Effector memory CD4-positive, alpha-beta T cell (primary cell): ENCODE measurements at places on chromosomes 2 and 18.
A peak's percentile ranks its signal among the peaks of the same experiment; 100 is the strongest.

DNA sequence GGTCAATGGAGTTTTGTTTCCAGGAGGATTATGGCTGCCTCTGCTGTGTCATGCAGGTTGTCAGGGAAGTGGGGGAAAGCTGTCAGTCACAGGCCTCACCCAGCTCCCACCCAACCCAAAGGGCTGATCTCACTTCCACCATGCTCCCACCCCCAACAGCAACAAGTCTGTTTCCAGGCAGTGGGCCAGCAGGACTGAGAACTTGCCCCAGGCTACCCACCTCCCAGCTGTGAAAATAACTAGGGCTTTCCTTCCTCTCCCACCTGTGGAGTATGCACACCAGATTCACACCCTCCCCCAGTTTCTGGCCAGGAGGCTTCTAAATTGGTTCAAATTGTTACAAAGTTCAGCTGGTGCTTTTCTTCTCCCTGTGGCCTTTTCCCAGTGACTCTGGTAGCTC, 95.6 kb upstream of the ACVR1 start:
- no peak for DNase-seq

DNA sequence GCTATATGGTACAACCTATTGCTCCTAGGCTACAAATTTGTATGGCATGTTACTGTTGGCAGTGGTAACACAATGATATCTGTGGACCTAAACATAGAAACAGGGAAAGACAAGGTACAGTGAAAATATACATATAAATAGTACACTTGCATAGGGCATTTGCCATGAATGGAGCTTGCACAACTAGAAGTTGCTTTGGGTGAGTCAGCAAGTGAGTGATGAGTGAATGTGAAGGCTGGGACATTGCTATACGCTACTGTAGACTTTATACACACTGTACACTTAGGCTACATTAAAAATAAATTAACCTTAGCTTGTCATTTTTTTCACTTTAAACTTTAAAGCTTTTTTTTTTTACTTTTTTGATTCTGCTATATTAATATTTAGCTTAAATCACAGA, 500.0 kb upstream of the SETBP1 start:
- no peak for DNase-seq

DNA sequence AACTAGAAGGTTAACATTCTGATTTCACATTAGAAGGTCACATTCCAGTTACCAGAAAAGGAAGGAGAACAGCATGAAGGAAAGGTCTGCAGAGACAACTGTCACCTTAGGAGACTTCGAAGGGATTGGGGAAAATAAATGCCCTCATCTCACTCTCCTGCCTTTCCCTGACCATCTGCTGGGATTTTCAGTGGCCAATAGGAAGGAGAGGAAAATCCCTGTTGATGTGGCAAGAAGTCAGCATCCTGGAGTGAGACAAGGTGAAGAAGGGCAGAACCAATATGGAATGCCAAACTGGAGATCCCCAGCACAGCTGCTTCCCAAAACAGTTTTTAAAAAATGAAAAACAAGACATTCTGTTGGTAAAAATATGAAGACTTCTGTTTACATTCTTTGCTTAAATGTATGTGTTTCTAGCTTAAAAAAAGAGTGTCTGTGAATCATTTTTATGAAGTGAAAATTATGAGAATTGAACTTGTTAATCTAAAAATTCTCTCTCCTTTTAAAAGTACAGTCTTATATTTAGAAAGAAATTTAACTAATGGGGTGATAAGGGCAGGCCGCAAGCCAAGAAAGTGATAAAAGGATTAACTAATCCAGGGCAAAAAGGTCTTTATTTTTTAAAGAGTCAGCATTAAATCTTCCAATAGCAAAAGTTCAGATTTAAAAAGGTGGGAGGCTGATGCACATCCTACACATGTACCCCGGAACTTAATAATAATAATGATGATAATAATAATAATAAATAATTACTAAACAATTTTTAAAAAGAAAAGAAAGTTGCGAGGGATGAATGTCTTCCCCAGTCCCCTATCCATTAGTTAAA, 160.6 kb upstream of the DOK6 start:
- DNase-seq, result no peak

- DNase-seq, result no peak
These were observed 316.2 kb downstream of the EPHA4 start for GRCh38 chr2:221255862-221256261.

DNA sequence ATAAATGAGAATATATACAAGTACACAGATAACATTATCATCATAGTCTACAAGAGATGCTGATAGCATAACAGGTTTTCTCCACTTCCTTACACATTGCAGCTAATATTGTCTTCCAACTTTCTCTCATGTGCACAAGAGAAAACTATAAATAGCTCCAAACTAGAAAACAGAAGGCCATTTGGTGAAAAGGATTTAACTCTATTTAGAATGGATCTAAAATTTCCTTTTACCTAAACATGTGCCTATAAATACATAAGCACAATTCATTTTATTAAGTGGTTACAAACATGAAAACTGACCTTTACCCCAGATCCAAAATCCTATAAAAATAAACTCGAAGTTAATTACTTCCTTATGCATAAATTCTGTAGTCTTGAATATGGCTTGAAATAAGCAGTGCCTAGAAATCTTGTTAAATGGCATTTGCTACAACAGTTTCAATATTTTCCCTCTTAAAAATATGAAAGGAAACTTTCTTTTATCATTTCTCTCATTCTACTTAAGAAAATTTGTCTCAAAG, 41.6 kb downstream of the SLC25A12 start:
- DNase-seq, result no peak

DNA sequence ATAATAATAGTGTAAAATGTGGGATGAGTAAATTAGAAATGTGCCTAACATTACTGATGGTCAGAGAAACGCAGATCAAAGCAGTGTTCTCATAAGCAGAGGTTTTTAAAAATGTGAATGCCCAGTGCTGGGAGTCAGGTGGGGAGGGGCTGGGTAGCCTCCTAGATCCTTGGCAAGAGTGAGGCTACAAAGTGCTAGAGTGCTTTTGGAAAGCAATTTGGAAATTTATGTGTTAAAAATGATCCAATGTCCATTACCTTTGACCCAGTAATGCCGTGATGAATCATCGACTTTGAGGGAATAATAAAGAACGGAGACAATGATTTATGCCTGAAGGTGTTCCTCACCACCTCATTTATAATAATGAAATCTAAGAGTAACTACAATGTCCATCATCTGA, 44.9 kb upstream of the TWIST2 start:
- DNase-seq, result no peak

DNA sequence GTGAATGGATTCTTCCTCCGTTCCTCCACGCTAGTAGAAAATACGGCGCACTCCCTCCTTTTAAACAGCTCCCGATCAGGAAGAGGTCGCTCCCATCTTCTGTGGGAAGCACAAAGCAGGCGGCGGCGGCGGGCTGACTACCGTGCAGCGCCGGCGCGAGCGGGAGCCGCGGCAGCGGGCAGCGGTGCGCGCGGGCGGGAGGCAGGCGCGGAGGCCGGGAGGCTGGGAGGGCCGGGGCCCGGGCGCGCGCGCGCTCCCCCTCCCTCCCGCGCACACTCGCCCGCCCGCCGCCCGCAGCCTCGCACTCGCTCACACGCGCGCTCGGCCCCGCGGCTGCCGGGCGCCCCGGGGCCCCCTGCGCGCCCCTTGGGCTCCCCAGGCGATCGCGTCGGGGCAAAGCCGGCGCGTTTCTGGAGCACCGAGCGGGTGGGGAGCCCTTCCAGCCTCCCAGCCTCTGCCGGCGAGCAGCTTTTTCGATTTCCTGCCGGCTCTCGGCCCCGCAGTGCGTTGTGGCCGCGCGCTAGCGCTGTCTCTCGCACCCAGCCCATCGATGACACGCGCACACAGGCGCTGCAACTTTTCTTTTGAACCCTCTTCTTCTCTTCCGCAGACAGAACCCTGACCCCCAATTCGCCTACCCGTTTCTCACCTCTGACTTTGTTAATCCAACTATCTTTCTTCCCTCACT, at the start of gene SLC8A1:
SLC8A1 (minus strand) TSS at position 173 of the 688 bp plus-strand sequence.
- DNase-seq, result no peak

DNA sequence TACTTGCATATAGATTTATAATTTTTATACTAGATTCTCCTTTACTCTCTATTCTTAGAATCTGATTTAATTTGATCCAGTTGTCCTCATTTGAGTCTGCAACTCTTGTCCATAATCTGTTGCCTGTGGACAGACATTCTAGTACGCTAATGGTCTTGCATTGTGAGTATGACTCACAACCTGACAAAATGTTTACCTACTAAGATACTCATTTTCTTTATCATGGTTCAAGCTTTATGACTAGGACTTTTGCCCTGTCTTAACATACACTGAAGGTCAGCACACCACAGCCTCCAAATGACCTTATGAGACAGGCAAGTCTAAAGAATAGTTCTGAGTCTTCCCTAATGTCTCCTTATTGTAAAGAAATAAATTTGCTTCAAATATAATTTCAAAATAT, 142.3 kb upstream of the CDH7 start:
- no peak for DNase-seq

DNA sequence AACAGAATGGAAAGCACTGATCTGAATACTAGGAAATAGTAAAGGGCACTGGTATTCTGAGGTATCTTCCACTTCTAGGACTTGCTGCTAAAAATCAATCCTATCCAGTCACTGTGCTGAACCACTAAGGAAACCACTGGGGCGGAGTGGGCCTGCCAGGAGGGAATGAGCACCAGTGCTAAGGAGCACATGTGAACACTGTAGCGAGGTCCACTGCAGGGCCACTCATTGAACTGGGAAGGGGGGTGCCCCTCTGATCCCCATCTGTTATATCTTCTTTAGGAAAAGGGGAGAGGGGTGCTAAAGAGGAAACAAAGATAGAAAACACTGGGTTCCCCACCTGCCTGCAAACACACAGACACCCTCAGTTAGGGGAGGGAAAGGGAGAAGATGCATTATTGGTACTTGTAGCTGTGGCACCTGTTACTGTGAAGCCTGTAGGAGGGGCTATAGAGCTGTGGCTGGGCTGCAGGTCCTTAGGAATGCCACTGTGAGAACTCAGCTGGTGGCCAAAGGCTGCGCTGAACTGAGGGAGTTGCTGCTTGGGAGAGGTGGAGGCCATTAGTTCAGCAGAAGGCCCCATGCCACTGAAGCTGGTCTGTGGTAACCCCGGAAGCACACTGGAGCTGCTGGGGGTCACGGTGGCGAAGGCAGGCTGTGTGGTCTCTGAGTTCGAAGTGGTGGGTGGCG, 81.8 kb downstream of the INO80D start:
- DNase-seq, result no peak

DNA sequence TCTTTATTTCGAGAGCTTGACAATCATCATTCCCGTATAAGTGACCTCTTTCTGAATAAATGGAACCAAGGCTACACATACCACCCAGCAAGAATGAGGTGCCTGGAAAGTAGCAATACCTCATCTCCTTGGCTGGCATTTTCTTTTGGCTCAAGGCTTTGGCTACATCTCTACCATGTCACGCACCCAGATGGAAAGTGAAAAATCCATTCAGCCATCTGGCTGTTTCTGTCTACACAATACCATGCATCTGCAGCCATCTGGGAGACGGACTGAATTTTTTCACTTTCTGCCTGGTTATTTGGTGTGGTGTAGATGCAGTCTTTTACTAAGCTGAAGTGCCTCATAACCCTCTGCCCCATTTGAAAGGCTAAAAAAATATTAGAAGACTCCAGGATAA, 566.9 kb downstream of the BCL11A start:
- no peak for DNase-seq

GRCh38 chr2:1249897-1250687, 163.2 kb upstream of the TPO start:
- no peak for DNase-seq

DNA sequence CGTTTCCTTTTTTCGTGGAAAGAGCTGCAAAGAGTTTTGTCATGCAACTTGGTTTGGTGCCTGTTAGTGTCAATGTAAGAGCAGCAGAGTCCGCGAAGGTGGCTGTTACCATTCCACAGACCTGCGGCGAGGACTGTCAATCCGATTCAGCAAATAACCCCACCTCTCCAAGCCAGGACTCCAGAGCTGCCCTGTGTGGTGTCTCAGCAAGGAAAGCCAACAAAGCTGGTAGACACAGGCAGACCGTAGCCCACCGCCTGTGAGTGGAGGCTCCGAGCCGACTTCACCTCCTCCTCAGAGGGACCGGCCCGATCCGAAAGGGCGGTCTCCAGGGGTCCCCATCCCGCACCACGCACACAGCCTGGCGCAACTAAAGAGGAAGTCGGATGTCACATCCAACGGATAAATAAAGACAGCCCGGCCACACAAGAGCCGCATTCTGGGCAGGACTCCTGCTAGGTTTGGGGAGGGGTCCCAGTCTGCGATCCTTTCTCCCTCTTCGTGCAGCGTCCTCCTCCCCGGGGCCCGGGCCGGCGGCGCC, 819 bp downstream of the ANKRD44 start:
- peak; percentile 19 for DNase-seq

GRCh38 chr2:217784996-217785543, 217.7 kb downstream of the TNS1 start:
- no peak for DNase-seq

GRCh38 chr2:26585966-26586365, 55.2 kb downstream of the CIB4 start:
- no peak for DNase-seq

DNA sequence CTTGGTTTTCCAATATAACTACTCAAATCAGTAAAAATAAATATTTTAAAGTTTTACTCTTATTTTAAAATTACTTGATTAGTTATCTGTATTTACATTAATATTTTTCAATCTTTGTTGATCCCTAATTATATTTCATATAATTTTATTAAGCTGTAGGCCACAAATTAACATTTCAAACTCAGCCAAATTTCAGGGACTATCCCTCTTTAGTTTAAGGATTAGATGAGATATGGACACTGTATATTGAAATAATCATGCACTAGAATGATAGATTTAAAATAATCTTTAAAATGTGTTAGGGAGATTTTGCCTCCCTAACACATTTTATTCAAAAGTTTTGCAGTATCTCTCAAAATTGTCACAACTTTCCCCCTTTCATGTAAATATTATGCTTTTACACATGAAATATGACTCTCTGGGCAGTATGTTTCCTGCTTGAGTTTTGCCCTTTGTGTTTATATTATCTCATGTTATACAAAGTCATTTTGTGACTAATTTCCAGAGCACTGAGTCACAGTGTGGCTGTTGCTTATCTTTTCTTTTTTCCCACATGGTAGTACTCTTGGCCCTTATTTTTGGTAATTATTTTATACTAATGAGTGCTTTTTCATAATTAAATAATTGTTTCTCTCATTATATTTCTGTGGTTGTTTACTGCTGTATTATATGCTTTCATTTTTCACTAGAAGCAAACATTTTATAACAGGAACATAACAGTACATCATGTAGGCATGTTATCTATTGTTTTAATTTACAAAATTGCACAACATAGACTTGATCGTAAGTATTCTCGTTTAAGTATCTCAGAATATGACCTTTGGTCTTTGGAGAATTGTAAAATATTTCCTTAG, 1.2 kb downstream of the TFPI start:
- no peak for DNase-seq

GRCh38 chr2:189096769-189097447, 82.7 kb downstream of the COL5A2 start:
- DNase-seq, result no peak
